ENCODE measurements at places on chromosomes 2 and 18.

- no peak for DNase-seq
Observed at GRCh38 chr2:118698564-118698963, 148.9 kb downstream of the EN1 start.

GRCh38 chr2:19102696-19103423 lies 255.6 kb downstream of the OSR1 start:
- DNase-seq: no peak

DNA sequence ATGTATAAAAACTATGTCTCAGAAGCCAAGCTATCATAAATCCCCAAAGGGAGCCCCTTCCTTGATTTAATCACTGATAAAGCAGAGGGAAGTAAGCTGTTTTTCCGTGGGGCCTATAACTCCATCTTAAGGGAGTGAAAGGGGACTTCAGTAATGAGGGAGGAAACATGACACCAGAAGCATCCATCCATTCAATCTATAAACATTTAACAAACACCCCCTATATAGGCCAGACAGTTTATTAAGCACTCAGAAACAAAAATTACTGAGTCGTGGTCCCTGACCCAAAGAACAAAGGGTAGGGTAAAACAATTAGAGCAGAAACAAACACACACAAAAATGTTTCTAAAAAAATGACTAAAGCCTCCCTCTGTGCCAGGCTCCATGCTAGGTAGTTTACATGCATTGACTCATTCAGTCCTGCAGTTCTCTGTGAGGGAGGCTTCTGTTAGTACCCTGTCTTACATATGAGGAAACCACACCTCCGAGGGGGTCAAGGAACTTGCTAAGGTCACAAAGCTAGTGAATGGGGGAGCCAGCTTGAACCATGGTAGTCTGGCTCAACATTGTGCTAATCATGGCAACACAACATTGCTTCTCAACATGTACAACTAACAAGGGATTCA lies 472.1 kb downstream of the CDH2 start:
- no peak for DNase-seq

DNA sequence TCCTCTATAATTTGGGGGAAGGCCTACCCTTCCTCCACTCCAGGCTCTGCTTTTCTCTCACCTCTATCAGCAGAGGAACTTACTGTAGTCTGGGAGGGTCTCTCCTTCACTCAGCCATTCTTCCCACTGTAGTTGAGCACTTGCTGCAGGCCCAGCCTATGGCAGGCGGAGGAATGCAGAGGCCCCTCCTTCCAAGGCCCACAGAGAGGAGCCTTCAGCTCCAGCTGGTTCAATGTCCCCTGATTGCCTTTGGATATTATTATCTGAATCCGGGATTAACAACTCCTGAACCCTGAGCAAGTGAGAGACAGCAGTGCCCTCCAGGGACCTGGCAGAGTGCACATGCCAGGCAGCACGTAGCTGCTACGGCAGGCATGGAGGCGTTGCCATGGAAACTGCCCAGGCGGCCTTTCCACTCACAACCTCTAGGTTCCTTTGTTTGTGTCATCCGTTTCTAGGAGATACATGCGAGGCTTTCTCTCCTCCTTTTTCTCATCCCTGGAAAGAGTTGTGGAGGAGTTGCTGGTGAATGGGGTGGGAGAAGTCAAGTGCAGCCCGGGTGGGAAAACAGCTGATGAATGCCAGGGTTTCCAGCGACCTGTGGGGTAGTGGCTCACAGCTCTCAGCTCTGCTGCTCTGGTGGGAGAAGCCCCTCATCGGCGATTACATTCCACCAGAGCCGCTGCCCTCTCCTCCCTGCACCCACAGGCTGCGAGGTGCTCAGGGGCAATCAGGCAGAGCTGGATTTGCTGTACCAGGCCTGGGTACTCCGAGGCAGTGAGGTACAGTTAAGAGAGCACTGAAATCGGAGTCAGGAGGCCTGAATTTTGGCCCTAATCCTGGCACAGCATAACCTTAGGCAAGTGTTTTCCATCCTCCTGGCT lies 55.3 kb upstream of the HK2 start:
- no peak for DNase-seq

DNA sequence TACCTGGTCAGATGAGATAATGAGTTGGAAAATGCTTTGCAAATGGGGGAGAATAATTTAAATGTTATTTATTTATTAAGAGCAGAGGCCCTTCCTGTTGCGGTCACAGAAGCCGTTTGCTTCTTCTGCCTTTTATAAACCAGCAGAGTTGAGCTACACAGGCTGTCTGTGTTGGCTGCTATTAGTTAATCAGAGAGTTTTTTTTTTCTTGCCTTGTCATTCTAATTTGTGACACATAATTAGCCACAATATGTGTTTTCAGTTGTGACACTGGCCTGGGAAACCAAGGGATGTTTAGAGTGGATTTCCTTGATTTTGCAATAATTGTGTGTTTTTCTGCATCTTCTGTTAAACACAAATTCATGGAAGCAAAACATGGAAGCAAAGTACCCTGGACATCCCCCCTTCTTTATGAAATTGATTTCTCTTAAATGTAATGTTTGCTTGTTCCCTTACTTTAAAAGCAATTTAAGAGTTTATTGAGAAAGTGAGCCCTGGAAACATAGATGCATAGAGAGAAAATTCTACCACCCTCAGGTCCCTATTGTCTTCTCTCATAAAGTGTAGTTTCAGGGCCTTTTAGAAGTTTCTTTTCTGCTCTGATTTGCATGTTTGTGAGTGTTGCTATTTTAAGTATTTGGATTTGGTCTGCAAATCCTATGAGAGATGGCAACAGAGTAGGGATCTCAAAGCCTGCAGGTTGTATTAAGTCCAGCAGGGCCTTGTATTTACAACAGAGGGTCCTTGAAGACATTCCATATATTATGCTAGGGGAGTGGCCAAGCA lies 22.8 kb upstream of the IL37 start:
- no peak for DNase-seq

- no peak for DNase-seq
Observed at GRCh38 chr2:206800506-206801417, 35.4 kb downstream of the FASTKD2 start.

GRCh38 chr18:8791171-8791651 lies 85.9 kb downstream of the MTCL1 start:
- no peak for DNase-seq

- DNase-seq: no peak
Observed at GRCh38 chr18:76985951-76986236, 146.7 kb downstream of the MBP start.

- DNase-seq: no peak
Observed at GRCh38 chr2:98585386-98585785, 22.9 kb downstream of the COA5 start.

DNA sequence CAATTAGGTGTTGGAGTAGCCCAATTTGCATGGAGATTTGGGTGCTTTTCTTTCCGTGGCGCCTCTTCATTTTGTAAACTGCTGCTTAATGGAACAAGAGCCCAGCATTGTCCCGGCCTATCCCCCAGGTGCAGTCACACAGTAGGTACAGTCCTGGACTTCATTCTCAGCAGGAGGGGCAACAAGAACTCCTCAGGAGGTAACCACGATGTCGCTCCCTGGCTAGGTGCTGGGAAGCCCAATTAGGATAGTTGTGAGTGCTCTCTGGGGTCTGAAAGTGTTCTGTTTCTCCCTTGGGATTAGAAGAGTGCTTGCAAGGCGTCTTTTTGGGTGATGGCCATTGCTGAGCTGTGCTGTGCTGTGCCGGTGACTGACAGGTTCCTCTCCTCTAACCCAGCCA lies 53.8 kb downstream of the CABLES1 start:
- no peak for DNase-seq

All from stimulated activated CD4-positive, alpha-beta T cell treated with anti-CD3 and anti-CD28 coated beads, TNF-alpha, amount 100 ng/mL, for 48 hours (primary cell).